ENCODE measurements at places on chromosomes 6 and 20.

DNA sequence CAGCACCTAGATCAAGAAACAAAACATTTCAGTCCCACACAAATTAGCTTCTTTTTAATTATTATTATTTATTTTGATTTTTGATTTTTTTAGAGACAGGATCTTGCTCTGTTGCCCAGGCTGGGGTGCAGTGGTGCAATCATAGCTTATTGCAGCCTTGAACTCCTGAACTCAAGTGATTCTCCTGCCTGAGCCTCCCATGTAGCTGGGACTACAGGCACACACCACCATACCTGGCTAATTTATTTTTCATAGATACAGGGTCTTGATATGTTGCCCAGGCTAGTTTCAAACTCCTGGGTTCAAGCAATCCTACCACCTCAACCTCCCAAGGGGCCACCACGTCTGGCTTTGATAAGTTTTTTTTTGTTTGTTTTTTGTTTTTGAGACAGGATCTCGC, 24.6 kb downstream of the SNAI1 start:
- DNase-seq: no peak

GRCh38 chr6:38214159-38214558, 394.6 kb downstream of the ZFAND3 start:
- no peak for DNase-seq

DNA sequence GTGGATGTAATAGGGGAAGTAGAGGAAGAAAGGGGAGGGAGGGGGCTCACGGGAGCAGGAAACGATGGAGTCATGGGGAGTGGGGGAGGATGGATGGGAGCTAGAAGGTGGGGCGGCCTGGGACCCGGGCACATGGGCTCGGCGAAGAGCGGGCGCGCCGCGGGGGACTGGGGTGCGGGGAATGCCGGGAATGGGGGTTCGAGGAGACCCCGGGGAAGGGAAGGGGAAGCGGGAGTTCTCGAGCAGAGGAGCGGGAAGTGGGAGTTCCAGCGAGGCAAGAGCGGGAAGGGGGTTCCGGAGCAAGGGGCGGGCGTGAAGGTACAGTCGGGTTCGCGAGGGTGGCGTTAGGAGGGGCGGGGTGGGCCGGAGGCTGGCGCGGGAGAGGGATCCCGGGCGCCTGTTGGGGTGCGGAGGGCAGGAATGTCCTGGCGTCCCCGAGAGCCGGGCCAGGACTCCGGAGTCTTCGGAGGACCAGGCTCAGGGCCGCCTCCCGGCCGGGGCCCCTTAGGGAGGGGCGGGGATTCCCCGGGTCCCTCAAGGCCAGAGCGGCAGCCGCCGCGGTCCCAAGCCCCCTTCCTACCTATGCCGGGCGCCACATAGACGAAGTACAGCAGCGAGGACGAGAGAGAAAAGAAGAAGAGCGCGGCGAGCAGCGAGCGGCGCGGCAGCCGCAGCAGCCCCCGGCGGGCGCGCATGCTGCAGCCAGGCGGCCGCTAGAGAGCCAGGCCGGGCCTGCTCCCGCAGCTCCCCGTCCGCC, 504 bp downstream of the B4GALT5 start:
- no peak for DNase-seq

DNA sequence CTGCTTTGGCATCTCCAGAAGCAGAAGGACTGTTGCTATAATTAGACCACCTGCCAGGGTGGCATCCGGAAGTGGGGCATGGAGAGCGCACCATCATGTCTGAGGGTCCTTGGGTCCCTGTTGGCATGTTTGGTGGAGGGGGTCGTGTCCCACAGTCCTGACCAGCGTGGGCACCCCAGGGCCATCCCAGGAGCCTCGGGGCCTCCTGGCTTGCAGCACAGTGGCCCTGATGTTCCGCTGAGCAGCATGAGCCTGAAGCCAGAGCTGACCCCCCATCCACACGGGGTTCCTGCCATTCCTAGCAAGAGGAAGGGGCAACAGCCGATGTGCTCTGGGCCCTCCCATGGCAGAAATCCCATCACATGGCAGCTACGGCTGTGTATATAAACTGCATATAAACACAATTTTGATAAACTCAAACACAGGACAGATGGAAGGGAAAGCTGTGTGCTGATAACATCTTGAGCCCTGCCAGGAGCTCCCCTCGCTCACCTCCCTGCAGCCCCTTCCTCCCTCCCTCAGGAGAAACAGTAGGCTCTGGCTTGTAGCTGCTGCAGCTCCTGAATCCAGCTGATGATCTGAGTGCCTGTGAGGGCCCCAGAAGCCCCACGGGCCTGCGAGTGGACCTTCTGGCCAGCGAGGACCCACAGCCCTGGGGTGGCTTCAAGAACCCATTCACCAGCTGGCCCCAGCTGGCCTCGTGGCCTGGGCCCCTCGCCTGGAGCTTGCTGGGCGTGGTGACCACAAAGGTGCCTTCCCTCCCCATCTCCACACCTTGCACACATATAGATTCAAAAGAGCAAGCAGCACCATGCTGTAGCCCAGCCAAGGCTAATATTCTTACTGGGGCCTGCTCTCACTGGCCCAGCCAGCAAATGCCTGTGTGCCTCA, 321.6 kb downstream of the CDH4 start:
- DNase-seq: no peak

DNA sequence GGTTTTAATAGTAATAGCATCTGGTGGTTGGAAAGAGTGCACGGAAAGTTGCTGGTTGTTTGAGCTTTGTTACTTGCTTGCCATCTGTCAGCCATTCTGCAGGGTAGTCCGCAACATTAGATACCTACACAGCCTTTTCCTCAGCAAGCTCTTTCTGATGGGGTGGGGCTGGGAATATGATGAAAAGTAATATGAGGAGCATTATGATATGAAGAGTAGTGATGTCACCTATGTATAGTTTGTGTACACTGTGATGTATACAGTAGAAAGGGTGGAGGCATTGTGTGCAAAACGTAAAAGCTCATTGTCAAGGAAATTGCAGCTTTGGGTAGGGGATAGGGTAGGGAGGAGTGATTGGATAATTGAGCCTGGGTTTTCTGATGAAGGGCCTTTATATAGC, 16.1 kb downstream of the SCAF8 start:
- no peak for DNase-seq

GRCh38 chr6:43733471-43734293, 36.3 kb upstream of the VEGFA start:
- no peak for DNase-seq

- DNase-seq: no peak
Measured at GRCh38 chr6:170449835-170450753, 103.0 kb downstream of the PSMB1 start.

DNA sequence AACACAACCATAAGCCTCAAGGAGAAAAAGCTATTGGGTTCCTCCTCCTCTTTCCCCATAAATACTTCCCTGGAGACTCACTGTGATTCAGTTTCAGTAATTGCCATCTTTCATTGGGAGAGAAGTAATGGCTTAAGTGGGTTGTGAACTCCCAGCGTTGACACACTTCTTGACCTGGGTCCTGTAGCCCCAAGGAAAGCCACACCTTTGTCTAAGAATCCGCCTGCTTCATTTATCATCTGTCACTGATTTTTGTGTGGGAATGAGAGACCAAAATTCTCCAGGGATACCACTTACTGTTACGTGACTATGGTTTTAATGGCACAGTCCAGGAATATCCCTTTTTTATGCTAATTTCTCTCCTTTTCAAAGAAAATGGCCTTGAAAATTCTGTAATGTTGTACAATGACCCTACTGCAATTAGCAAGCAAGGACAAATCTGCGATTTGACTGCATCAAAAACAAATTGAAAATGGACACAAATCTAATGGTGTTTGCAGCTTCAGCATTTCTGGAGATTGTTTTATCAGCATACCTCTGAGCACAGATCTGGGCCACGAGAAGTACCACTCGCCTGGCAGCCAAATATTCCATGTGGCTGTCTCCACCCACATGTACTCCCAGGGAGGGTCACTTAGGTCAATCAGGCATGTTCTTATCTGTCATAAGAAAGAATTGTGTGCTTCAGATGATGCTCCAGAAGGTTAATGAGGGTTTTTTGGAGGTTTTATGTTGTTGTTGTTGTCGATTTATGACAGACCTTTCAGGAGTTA, 29.8 kb downstream of the DCBLD1 start:
- DNase-seq: no peak

DNA sequence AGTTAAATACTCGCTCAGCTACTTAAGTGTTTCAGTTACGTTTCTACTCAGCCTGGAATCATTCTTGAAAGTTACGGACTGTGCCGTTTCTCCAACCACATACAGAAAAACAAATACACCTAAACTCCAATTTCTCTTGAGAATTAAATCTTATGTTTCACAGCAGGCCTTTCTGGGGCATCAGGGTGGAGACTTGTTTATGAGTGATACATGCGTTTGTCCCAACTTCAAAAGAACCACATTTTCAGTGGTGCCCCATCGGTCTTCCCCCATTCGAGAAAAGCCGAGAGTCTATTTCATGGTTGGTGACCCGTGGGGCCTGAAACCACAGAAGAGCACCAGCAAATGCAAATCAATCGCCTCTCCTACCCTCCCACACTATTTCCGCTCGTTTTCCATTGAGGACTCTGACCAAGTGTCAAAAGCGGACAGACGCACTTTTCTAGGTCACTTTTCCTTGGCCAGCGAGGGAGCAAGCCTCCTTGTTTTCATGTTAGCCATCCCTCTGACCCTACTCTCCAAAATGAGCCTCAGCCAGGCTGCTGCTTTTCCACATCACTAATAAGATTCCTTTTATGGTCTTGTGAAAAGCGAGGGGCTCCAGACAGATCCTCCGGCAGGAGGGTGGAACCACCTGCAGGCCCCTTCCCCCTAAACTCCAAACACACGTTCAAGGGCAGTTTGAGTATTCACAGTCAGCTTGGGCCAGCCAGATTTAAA, 3.1 kb downstream of the JAG1 start:
- peak; percentile 66 for DNase-seq

- no peak for DNase-seq
Measured at GRCh38 chr6:135938576-135939207, 87.2 kb downstream of the PDE7B start.

DNA sequence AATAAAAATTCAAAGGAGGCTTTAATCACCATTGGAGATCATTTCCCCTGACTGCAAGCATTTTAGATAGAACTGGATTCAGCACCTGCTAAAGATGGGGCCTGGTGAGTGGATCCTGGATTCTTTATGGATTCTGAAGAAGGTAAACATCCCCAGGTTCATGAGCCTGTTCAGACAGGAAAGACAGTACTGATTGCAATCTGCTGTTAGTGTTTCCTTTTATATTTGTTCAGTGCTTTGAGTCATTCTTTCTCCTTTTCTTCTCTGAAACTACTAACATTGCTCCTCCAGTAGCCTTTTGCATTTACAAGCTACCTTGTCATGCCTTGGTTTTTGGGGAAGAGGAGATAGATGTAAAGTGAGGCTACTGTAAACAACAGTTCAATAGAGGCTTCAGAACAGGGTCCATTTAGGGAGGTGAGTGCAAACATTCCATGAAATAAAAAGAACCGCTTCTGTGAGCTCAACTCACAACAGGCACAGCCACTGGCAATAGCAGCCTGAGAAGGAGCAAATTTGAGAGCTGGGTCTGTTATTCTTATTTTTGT, 66.4 kb upstream of the PRL start:
- DNase-seq: no peak

- no peak for DNase-seq
Measured at GRCh38 chr6:34638834-34639736, 57.5 kb downstream of the ILRUN start.

GRCh38 chr6:5481750-5482149, 220.4 kb downstream of the FARS2 start:
- DNase-seq: no peak

GRCh38 chr6:44002067-44002592, 125.1 kb downstream of the MRPL14 start:
- DNase-seq: peak; percentile 73

- no peak for DNase-seq
Measured at GRCh38 chr6:45663251-45664221, 285.8 kb upstream of the SUPT3H start.

GRCh38 chr6:53986165-53986720, 125.0 kb upstream of the MLIP start:
- DNase-seq: peak; percentile 59
